Natural killer cell (primary cell): ENCODE measurements at places on chromosomes 1 and 21. TPM values are rescaled to one million over a fixed set of nuclear protein-coding genes. Genes with fewer than 3 reads are reported as not detected.

DNA sequence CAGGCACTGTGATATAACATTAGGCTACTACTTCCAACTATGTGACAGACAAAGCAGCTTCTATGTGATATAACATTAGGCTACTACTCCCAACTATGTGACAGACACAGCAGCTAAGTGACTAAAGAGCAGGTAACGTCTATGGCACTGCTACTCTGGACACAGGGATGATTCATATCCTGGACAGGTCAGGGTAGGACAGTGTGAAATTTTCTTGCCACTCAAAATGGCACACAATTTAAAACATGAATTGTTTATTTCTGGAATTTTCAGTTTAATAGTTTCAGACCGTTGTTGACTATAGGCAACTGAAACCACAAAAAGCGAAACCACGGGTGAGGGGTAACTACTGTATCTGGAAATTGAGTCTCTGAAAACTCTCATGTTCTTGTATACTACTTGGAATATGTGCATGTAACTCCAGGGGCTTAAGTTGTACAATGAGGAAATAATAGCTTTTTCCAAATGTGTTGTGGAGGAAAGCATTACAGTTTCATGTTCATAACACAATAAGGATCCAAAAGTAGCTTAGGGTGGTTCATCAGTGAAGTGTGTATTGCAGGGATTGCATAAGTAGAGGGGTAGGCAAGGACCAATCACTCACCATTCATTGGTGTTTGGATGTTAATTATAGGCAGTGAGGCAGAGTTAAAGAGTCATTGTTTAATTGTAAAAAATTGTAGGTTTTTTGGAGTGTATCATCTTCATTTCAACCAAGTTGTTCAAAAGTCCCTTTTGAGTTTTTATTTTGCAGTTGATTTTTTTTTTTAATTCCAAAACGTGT lies 5.3 kb downstream of the DTL start:
- DNase-seq, result peak; percentile 26

DNA sequence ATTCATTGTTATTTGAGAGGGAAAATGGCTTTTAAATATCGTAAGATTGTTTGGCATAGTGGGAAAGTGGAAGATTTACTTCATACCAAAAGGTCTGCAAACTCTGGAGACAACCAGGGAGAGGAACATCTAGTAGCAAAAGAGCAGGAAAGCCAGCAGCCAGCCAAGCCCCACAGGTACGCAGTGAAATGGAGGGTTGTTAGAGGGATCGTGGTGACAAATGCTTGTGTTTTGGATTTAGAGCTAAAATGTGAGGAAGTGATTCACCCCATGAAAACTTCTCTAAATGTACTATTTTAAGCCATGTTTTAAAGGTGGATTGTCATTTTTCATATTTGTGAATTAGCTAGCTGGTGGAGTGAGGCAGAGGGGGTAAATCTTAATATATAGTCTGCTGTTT lies 69.3 kb downstream of the RPS6KC1 start:
- no peak for DNase-seq

- no peak for DNase-seq
Measured at GRCh38 chr1:197783510-197783948, 8.2 kb upstream of the DENND1B start.

DNA sequence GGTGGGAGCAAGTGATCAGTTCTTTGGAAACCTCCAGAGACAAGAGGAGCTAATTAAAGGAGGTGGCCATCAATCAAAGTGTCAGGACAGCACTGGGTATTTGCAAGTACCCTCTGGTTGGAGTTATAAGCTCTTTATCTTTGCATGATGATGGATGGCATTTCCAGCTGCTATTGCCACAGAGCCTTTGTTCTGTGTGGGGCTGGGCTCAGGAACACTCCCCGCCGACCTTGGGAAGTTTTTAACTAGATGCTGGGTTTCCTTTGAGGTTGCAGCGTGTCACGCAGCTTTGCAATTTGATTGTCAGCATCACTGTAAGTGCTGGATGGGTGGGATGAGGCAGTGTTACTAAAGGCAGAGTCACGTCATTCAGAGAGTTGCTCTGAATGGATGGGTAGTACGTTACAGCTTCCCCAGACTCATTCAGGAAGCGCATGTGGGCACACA lies 68.9 kb downstream of the CNIH3 start:
- DNase-seq, result no peak

- no peak for DNase-seq
Measured at GRCh38 chr1:115647047-115647446, 5.3 kb downstream of the VANGL1 start.

GRCh38 chr1:217965156-217965786 lies 319.8 kb upstream of the RRP15 start:
- DNase-seq, result no peak

- DNase-seq, result no peak
Measured at GRCh38 chr1:164560121-164560541, 1.1 kb downstream of the PBX1 start.

GRCh38 chr21:35367553-35367952 lies 318.5 kb upstream of the RUNX1 start:
- no peak for DNase-seq

GRCh38 chr1:227951624-227952373 lies 4.1 kb upstream of the WNT9A start:
- DNase-seq, result no peak

TMEM9 gene
- total RNA-seq, result 18.1 TPM

LRRC38 gene
- total RNA-seq, result not detected

ELAPOR1 gene
- 8.3 TPM for total RNA-seq
